ENCODE measurements at places on chromosomes 2 and 18.

DNA sequence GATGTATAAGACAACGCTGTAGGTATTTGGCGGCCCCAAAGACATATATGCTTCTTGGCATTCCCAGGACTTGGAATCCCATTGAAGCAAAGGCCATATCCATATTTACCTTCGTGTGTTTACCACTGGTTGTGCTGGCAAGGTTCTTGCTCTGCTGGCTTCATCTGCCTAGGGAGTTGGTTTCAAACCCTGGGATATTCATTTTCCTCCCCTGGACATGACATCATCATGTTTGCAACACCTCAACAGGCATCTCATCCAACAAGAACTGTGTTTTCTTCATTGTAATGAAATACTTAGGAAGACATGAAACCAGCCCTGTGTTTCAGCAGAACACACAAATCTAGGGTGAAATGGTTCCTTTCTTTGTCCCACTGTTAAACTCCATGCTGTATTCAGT is 77.9 kb upstream of the PHLPP1 start:
- no peak for DNase-seq

GRCh38 chr2:15642815-15643500 is 51.3 kb downstream of the DDX1 start:
- DNase-seq, result no peak

DNA sequence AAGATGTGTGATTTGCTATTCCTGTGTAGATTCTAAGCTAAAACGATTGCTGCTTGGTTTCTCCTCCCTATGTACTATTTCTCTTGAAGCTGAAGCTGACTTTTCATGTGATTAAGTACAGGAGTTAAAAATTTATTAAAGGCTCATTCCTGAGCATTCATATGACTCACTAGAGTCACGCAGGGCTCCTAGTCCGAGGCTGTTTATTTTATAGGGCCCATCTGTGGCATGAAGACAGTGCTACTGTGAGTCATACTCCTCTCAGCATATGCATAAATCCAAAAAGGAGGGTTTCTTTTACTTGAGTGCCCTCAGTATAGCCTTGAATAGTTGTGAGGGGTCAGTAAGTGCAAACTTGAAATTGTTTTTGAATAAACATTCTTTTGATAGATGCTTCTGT is 378.8 kb downstream of the PTPRM start:
- DNase-seq, result no peak

- no peak for DNase-seq
Measured at GRCh38 chr2:83991992-83992391, 467.1 kb downstream of the SUCLG1 start.

DNA sequence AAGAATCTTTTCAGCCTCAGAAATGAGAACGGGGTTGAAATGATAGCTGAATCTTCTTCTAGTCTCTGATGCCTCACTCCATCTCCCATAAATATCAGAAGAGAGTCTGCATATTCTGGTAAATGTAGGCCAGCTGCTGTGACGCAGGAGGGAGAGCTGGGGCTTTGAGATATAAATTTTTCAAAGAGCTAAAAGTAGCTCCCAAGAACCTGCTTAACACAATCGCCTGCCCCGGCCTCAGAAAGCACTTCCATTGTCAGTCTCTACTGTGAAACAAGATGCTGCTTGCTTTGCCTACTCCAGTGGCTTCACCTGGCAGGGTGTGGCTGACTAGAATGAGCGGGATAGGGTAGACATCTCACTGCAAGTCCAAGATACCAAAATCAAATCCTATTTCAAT is 105.0 kb upstream of the CCDC150 start:
- DNase-seq, result no peak

DNA sequence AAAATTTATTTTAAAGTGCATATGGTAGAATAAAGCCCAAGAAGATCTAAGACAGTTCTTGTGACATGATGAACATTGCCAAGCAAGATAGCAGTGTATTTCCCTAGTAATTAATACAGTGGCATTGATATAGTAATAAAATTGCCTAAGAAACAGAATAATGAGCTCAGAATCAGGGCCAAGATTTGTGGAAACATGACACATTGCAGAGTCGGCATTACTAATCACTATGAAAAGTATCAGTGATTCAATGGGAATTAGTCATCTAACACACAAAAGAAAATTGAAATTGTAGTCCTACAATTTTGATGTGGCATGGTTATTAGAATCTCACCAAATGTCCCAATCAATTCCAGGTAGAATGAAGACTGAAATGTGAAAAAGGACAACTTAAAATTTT is 243.0 kb upstream of the CYRIA start:
- peak; percentile 42 for DNase-seq

DNA sequence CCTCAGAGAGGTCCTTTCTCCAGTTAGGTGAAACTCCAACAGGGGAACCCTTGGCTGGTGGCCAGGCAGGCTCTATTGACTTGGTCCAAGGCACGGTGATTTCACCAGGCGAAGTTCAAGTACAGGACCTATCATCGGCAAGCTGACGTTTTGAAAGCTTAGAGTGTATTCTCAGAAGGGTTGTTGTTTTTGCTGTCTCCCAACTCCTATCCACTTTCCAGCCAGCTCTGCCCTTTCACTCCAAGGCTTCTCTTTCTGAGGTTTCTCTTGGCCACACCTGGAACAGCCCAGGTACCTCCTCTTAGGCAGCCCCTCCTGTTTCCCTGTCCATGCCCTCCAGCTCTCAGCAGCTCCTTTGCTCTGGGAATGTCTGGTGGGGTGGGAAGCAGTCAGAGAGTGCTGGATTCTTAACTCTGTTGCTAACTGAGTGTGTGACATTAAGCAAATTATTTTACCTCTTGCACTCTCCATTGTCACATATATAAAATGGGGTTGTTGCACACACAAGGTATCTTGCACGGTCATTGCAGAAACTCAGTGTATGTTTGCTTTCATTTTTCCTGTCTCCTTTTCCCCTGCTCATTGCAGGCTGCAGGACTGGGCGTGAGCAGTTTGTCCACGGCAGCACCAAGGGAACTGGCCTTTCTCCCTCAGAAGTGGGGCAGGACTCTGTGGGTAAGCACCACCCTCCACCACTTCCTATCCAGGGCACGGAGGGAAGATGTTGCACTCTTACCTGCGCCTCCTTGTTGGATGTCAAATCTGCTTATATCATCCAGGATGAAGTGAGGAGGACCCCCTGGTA is 30.2 kb downstream of the CAPN13 start:
- no peak for DNase-seq

DNA sequence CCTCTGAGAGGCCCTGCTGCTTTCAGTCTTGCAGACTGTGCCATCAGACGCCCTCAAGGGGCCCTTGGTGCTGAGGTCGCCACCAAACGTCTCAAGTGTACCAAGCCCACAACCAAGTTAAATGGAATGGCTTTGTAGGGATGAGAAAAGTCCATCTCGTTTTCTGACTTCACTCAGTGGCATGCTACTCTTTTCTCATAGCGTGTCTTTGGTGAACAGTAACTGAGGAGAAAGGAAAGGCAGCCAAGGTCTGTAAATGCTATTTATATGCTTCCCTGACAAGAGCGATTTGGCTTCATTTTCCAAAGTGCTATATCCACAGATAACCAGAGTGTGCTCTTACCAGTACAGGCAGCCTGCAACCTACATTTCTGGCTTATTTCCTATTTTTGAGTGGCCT is 123.0 kb downstream of the MTX2 start:
- DNase-seq, result no peak

- no peak for DNase-seq
Measured at GRCh38 chr18:27501671-27502070, 316.6 kb upstream of the CHST9 start.

GRCh38 chr18:26417190-26417589 is 131.2 kb downstream of the KCTD1 start:
- DNase-seq, result no peak

DNA sequence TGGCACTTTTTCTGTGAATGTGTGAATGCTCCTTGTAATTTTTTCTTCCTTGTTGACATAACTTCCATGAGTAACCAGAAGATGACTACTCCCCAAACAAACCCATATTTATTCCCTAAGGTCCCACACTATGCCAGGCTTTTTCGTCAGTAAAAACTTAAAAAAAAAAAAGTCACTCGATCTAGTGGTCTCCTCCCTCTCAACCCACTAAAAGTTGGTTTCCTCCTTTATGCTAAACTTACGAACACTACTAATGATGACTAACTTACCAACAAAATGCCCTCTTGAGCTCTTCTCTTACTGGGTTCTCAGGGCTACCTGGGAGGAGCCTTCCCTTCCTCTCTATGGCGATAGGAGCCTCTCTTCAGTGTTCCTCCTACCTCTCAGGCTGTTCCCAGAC is 18.2 kb downstream of the ACVR1 start:
- no peak for DNase-seq

GRCh38 chr18:8279346-8279745 is 329.9 kb upstream of the RAB12 start:
- DNase-seq, result no peak

DNA sequence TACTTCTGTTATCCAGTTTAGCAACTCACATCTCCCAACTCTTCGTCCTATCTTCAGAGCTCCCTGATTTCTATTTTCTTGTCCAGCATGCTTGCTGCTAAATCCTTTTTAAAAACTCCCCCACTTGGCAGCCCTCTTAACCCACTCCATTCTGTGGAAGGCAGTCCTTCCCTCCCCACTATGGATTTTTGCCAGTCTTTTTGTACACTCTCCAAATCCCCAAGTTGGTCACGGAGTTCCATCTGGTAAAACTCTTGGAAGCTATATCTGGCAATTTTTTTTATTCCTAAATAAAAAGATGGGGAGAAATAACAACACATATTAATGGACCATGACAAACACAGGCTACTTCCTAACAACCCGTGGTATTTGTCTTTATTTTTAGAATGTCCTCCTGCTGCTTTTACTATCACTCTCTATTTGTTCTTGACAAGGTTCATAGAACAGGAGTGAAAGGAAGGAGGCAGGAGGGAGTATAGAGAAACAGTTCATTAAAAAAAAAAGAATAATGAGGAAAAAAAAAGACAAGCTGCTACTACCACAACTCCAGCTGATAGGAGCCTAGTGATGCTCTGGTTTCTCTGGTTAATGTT is 120.0 kb upstream of the THSD7B start:
- DNase-seq, result no peak

- DNase-seq, result no peak
Measured at GRCh38 chr2:40488101-40488601, 36.3 kb upstream of the SLC8A1 start.

- no peak for DNase-seq
Measured at GRCh38 chr2:144996225-144996795, 476.4 kb upstream of the ZEB2 start.

GRCh38 chr2:119772767-119773166 is 13.0 kb downstream of the PTPN4 start:
- no peak for DNase-seq

- peak; percentile 69 for DNase-seq
Measured at GRCh38 chr2:226325526-226325925, 474.1 kb downstream of the IRS1 start.

DNA sequence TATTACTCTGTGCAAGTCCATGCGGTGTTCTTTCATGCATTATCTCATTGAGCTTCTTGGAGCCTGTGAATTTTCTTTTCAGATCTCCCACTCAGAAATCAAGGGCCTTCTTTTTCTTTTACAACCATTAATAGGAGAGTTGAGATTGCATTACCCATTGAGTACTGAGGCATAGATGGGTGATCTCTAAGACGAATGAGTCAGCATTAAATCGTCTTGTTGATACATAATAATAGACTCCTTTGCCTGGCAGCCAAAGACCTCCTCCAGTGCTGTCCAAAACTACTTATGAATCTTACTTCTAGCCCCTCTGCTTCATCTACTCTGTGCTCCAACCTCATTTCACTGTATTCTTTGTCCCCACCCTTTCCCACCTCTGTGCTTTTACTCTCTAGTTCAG is 180.5 kb downstream of the AGPS start:
- DNase-seq, result no peak

GRCh38 chr2:97546711-97547110 is 43.0 kb downstream of the ANKRD36B start:
- no peak for DNase-seq

DNA sequence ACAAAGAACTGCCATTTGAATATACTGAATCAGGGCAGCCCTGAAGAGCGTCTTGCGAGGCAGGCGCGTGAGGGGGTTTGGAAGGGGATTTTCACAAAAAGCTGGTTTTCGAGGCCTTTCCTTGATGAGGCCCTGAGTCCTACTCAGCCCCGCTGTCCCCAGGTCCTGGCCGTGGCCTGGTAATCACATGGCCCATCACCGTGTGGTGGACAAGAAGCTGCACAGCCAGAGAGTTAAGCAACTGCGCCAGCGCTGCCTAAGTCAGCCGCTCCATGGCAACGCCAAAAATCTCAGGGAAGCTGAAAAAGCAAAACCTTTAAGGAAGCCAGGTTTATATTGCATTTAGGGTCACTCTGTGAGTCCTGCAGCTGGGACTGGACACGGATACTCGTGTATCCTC is 341.2 kb upstream of the MYT1L start:
- DNase-seq, result no peak

DNA sequence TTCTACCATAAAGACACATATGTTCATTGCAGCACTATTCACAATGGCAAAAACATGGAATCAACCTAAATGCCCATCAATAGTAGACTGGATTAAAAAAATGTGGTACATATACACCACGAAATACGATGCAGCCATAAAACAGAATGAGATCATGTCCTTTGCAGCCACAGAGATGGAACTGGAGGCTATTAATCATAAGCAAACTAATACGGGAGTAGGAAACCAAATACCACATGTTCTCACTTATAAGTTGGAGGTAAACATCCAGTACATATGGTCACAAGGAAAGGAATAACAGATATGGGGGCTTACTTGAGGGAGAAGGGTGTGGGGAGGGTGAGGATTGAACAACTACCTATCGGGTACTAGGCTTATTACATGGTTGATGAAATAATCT is 7.7 kb downstream of the HMSD start:
- no peak for DNase-seq
